ENCODE measurements at places on chromosomes 13 and 19. TPM values are rescaled to one million over a fixed set of nuclear protein-coding genes. Genes with fewer than 3 reads are reported as not detected.

DNA sequence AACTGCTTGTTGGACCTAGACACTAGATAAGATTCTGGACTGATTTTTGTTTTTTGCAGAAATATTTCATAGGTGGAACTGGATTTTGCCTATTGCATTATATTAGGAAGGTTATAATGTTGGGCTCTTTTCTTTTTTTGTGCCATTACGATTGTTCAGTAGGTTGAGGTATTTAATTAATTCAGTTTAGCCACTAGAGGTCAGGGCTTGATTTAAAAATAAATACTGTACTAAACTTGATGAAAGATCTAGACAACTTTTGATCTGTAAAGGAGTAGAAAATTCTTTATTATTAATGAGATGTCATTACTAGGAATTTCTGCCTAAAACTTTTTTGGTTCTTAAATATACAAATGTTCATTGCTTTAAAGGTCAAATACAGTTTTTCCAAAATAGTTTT lies 15.2 kb upstream of the SUPT20H start:
- no peak overlapping the region for H3K27ac ChIP-seq
- no peaks in the 10 kb centered on the region for H3K36me3 ChIP-seq
- no peak for DNase-seq
- H3K27me3 ChIP-seq = no peaks in the 10 kb centered on the region
- no peak overlapping the region for H3K4me3 ChIP-seq
- no peaks in the 10 kb centered on the region for H3K4me1 ChIP-seq

GRCh38 chr19:6362351-6362801 lies 1.0 kb downstream of the CLPP start:
- peak overlapping the region; percentile 83 for H3K4me3 ChIP-seq
- peak overlapping the region; percentile 97 for H3K27ac ChIP-seq
- no peaks in the 10 kb centered on the region for H3K27me3 ChIP-seq
- no peak for DNase-seq
- H3K4me1 ChIP-seq = peaks cover 9% of the 10 kb centered on the region
- H3K36me3 ChIP-seq = peaks cover 31% of the 10 kb centered on the region

The SYNGR4 gene
- total RNA-seq = not detected

GRCh38 chr13:52599848-52600603 lies 42.2 kb upstream of the HNRNPA1L2 start:
- no peaks in the 10 kb centered on the region for H3K27me3 ChIP-seq
- peaks cover 11% of the 10 kb centered on the region for H3K4me1 ChIP-seq
- DNase-seq = no peak
- no peaks in the 10 kb centered on the region for H3K36me3 ChIP-seq

The SIGLEC10 gene
- 3.8 TPM for total RNA-seq

DNA sequence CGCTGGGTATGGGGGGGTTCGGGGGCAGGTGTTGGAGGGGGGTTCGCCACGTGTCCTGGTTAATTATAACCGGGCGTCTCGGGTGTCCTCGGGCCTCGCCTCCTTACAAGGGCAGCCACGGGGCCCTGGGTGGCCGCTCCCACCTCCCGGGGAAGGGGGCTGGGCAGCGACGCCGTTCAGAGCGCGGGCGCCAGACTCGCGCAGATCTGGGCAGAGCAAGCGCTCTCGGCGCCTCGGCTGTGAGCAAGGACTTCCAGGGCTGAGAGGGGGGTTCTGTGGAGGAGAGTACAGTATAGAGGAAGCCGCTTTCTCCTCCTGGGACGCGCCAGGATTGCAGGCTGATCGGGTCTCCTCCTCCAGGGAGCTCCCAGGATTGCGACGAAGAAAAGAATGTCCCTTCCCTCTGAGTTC lies 1.0 kb upstream of the CKM start:
- no peaks in the 10 kb centered on the region for H3K36me3 ChIP-seq
- H3K27ac ChIP-seq = peak overlapping the region; percentile 9
- H3K27me3 ChIP-seq = peaks cover 46% of the 10 kb centered on the region

- no peaks in the 10 kb centered on the region for H3K36me3 ChIP-seq
- no peak for DNase-seq
- no peaks in the 10 kb centered on the region for H3K27me3 ChIP-seq
- H3K4me3 ChIP-seq = no peak overlapping the region
- H3K4me1 ChIP-seq = no peaks in the 10 kb centered on the region
- no peak overlapping the region for H3K27ac ChIP-seq
Observed at GRCh38 chr13:103556681-103557080, 490.5 kb upstream of the SLC10A2 start.

DNA sequence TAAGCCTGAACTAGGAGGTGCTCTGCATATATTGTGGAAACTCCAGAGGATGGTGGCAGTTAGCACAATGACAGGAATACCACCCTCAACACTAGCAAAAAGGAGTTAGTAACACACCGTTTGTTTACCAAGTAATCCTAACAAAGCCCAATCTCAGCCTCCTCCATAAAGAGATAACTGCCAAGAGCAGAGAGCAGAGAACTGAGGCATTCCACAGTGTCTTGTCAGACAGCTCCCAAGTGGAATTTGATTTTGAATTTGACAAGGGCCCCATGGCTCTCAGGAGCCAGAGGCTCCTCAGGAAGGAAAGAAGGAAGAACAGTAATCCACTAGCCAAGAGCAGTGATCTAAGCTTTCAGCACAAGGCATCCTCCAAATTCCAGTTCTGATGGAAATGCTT lies 298.6 kb downstream of the DCLK1 start:
- no peaks in the 10 kb centered on the region for H3K27me3 ChIP-seq
- H3K4me1 ChIP-seq = no peaks in the 10 kb centered on the region

DNA sequence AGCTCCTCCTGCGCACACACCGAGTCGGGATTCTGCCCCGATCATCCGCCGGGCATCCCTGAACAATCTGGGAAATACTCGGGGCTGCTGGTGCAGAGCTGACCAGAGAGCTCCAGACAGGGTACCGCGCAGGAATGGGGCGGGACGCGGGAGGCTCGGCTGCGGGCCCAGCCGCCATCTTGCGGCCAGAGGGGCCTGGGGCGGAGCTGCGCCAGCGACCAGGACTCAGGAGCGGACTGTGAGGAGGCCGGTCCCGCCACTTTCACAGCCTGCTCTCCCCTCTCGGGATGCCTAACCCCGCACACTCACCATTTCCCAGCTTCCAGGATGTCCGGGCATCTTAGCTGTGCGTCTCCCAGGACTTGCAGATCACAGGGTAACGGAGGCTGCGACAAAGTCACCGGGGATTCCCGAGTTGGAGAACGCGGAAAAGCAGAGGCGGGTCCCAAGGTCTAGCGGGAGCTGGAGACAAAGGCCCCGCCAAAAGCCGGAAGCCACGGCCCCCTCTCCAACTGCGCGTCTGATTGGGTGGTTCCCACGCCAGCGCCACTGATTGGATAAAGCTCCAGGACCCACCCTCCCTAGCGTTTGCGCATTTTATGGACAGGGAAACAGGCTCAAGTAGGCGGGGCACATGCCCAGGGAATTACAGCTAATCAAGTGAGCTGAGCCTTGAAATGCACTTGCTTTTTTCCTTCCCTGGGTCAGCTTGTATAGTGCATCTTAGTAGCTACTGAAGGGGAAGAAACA lies 15.8 kb upstream of the ZNF43 start:
- peaks cover 4% of the 10 kb centered on the region for H3K4me1 ChIP-seq
- peak overlapping the region; percentile 88 for H3K27ac ChIP-seq
- DNase-seq = peak; percentile 52
- H3K27me3 ChIP-seq = no peaks in the 10 kb centered on the region
- no peaks in the 10 kb centered on the region for H3K36me3 ChIP-seq
- H3K4me3 ChIP-seq = peak overlapping the region; percentile 83

The POLR1G gene
- total RNA-seq = 9.5 TPM

DNA sequence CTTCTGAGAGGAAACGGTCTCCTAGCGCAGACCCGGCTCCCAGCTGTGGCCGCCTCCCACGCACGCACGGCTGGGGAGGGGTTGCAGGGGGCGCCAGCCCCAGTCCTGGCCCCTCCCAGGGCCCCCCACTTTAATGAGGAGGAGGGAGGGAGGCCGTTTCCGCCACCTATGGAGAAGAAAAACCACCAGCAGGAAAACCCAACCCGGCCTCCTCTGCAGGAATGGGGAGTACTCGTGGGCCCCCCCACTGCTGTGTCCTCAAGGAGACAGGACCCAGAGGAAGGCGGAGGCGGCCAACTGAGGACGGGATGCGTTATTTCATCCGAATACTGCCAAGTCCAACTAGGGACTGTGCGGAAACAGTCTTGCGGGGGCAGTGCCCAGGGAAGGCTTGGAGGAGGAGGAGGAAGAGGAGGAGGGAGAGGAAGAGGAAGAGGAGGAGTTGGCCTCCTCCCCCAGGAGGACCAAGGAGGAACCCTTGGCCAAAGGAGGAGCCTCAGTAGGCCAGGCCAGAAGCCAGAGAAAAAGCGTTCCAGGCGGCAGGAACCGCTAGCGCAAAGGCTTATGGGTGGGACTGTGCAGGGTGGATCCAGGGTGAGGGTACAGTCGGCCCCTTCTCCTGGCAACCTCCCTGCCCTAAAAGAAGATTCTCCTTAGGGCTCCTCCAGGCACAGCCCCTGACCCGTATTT lies 3.9 kb upstream of the SSBP4 start:
- no peaks in the 10 kb centered on the region for H3K36me3 ChIP-seq
- no peak for DNase-seq
- peak overlapping the region; percentile 94 for H3K27ac ChIP-seq
- peak overlapping the region; percentile 58 for H3K4me3 ChIP-seq
- H3K27me3 ChIP-seq = no peaks in the 10 kb centered on the region

DNA sequence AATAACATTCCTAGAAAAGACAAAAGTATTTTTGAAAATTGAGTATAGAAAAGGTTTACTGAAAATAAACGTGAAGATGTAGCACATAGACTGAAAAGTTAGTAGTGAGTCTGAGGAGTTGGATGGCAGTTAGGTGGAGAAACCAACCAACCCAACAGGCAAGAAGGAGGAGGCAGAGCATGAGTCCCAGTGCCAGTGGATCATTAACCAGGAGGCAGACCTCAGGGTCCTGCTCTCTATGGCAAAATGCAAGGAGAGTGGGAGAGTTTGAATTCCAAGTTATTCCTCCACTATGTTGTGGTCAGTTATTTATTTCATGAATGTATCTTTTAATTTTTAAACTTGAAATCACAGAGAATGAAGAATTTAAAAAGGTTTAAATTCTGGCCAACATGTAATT lies 446.4 kb downstream of the GPC6 start:
- no peaks in the 10 kb centered on the region for H3K4me1 ChIP-seq
- no peaks in the 10 kb centered on the region for H3K36me3 ChIP-seq
- H3K4me3 ChIP-seq = no peak overlapping the region

- H3K27me3 ChIP-seq = no peaks in the 10 kb centered on the region
- H3K36me3 ChIP-seq = no peaks in the 10 kb centered on the region
- DNase-seq = no peak
- no peak overlapping the region for H3K4me3 ChIP-seq
- H3K27ac ChIP-seq = no peak overlapping the region
Observed at GRCh38 chr13:50531917-50532899, 311.3 kb downstream of the DLEU7 start.
